ENCODE measurements at places on chromosomes 3 and 15. TPM values are rescaled to one million over a fixed set of nuclear protein-coding genes. Genes with fewer than 3 reads are reported as not detected.
A peak's percentile ranks its signal among the peaks of the same experiment; 100 is the strongest.

The SLC24A5 gene
- not detected for total RNA-seq

The ARHGAP11A gene
- total RNA-seq, result 68.4 TPM

GRCh38 chr3:103653996-103654395 is 1219.2 kb downstream of the ZPLD1 start:
- no peak for DNase-seq

DNA sequence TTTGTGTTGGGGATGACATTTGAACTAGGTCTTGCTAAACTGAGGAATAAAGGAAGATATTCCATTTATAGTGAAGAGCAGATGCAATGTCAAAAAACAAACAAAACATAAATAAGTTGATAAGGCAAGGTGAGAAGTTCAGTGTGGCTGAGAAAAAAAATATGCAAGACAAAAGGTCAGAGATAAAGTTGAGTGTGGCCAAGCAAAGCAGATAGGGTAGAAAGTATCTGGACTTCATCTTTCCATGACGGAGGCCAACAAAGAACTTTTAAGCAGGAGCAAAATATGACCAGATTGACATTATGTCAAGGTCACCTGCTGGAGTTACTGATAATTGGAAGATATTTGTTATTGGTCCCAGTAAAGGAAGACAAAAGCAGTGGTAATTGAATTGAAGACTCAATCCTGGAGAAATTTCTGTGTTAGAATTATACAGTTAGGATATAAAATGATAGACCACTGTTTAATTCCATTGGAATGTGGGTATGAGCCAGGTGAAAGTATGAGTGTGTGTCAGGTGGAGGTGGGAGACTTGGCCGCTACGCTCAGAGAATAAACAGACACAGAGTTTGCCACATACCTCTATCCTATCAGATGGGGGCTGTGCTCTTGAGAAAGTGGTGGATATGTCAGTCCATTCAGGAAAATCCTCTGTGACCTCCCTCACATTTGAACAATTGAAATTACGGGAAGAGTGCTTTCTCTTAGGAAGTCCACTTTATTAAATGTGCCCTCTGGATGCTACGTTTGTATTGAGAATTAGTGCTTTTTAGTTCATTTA is 28.1 kb downstream of the ADIPOQ start:
- DNase-seq, result peak; percentile 63

Measured in K562 (cell line).